ENCODE measurements at places on chromosomes 12 and 14.

GRCh38 chr12:93757792-93758694 is 80.9 kb downstream of the CRADD start:
- DNase-seq: peak; percentile 79

DNA sequence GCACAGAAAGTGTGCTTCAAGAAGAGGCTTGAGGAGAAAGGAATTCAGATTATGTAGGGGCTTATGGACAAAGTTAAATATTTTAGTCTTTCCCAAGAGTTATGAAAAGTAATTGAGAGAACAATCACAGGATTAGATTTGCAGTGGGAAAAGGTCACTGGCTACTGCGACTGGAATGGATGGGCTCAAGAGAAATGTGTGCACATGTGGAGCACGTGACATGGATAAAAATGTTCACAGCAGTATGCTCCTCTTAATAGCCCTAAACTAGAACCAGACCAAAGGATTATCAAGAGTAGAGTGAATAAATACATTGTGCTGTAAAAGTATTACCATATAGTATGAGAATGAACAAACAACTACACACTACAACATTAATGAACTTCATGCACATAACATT is 78.1 kb downstream of the ABCD2 start:
- DNase-seq: no peak

DNA sequence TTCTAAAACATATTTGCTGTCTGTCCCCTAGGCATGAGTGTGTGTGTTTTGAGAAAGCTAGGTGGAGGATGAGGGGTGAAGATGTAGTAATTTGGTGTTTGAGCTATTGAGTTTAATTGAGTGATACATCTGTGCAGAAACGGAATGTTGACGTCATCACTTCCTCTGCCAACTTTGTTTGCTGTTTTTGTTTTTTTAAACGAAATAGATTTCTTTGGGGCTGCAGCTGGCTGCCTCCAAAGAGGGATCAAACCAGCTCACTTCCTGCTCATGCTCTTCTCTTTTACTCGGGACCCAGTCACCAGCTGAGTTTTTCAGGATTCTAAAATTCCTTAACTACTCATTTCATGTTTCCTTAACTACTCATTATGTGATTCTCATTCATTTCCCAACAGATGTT is 19.5 kb upstream of the CRACR2A start:
- DNase-seq: no peak

DNA sequence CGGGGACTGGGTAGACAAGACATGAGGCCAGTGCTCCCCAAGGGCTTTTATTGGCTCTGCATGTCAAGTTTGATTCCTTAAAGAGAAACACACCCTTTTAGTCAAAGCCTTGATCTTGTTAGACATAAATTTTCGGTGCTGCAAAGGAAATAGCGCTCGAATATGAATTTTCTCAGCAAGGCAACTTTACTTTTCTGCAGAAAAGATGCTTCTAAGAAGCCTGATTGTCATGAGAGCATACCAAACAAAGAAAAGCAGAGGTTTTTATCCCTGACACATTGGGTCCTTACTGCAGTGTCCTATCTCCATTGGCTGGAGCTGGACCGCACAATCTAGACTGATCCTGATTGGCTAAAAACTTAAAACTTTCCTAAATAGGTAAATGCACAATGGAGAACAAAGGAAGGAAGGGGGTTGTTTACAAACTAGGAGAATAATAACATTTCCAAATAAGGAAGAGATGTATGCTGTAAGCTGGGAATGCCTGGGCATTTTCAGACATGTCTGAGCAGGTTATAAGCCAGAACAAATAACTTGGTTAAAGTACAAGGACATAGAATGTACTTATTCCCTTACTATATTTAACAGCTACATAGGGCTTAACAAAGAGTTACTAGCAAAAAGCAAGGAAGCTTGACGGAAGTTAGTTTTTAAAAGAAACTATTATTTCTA is 17.2 kb downstream of the TXNRD1 start:
- DNase-seq: no peak

- no peak for DNase-seq
Observed at GRCh38 chr14:93245764-93246420, 38.8 kb downstream of the UBR7 start.

DNA sequence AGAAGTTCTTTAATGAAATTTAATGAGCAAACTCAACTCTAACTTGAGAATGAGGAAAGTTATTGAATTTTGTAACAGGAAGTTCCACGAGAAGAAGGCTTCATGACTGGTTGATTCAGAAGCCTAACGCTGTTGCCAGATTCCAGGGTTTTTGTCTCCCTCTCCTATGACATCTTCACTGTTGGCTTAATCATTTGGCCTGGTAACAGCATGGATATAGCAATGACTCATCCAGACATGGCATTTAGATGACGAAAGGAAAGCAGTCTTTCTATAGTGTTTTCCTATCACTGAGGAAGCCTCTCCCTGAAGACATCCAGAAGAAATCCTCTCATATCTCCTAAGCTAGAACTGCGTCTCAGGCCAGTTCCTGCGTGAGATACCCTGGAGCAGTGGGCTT is 9.4 kb upstream of the KCNA1 start:
- no peak for DNase-seq

DNA sequence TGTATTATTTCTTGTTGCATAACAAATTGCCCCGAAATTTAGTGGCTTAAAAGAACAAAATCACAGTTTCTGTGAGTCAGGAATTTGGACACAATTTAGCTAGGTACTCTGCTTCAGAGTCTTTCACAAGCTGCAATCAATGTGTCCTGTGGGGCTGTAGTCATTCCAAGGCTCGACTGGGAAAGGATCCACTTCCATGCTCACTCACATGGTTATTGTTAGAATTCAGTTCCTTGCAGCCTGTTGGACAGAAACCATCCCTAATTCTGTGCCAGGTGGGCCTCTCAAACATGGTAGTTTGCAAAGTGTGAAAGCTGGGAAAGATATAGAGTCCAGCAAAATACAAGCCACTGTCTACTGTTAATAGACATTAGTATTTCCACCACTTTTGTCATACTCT is 59.7 kb upstream of the ARID2 start:
- DNase-seq: no peak
